Calu3 (cell line): ENCODE measurements at places on chromosomes 5 and 9. TPM values are rescaled to one million over a fixed set of nuclear protein-coding genes. Genes with fewer than 3 reads are reported as not detected.
A peak's percentile ranks its signal among the peaks of the same experiment; 100 is the strongest.

DNA sequence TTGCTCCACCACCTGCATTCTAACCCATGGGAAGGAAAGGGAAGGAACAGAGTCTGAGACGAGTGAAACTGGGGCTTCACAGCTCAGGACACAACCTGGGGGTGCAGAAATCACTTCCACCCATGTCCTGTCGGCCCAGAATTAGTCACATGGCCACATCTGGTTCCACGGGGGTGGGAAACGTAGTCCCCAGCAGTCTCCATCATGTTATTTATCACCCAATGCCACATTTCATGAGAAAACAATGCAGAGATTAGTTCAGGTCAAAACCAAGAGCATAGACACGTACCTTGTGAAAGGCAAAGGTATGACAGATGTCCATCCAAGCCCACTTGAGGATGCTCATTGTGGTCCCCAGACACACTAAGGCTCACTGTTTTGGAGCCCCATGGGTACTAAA, 125.1 kb downstream of the MED10 start:
- H3K36me3 ChIP-seq, result no peaks in the 10 kb centered on the region
- no peak overlapping the region for H3K4me3 ChIP-seq
- H3K27me3 ChIP-seq, result peaks cover 9% of the 10 kb centered on the region
- H3K4me1 ChIP-seq, result no peaks in the 10 kb centered on the region
- DNase-seq, result no peak

GRCh38 chr5:124806373-124807077, 60.1 kb upstream of the ZNF608 start:
- H3K4me1 ChIP-seq, result no peaks in the 10 kb centered on the region
- no peak overlapping the region for H3K27ac ChIP-seq
- H3K36me3 ChIP-seq, result no peaks in the 10 kb centered on the region
- DNase-seq, result peak; percentile 84

- H3K27ac ChIP-seq, result no peak overlapping the region
- DNase-seq, result peak; percentile 4
- H3K36me3 ChIP-seq, result no peaks in the 10 kb centered on the region
- H3K4me1 ChIP-seq, result peaks cover 8% of the 10 kb centered on the region
- peaks cover 10% of the 10 kb centered on the region for H3K27me3 ChIP-seq
Measured at GRCh38 chr9:125889476-125890419, 142.6 kb downstream of the PBX3 start.

- peaks cover 2% of the 10 kb centered on the region for H3K36me3 ChIP-seq
- no peak for DNase-seq
- H3K4me1 ChIP-seq, result peaks cover 28% of the 10 kb centered on the region
Measured at GRCh38 chr9:76399856-76400255, 5.6 kb upstream of the RFK start.

DNA sequence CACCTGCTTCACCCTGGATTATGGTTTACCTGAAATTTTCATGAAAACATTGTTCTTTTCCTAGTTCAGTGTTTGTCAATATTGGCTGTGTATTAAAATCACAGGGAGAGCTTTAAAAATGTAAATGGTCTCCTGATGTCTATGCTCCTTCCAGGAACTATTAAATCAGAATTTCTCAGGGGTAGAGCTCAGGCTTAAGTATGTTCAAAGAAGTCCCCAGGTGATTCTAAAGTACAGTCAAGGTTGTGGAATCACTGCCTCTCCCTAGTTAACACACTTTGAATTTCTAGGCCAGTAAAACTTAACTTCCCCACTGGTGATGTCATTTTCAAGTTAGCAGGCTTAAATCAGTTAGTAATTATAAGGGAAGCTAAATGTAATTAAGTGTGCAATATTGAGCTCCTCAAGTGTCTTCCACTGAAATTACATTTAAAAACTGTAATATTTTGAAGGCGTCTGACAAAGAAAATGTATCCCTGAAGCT, 150.3 kb upstream of the SLC28A3 start:
- no peaks in the 10 kb centered on the region for H3K36me3 ChIP-seq
- no peak overlapping the region for H3K4me3 ChIP-seq
- peaks cover 15% of the 10 kb centered on the region for H3K27me3 ChIP-seq
- H3K27ac ChIP-seq, result no peak overlapping the region
- DNase-seq, result no peak
- H3K4me1 ChIP-seq, result no peaks in the 10 kb centered on the region

- DNase-seq, result no peak
- no peaks in the 10 kb centered on the region for H3K4me1 ChIP-seq
- peaks cover 8% of the 10 kb centered on the region for H3K36me3 ChIP-seq
- H3K27ac ChIP-seq, result peak overlapping the region; percentile 43
Measured at GRCh38 chr5:127228540-127229184, 61.9 kb upstream of the MEGF10 start.

DNA sequence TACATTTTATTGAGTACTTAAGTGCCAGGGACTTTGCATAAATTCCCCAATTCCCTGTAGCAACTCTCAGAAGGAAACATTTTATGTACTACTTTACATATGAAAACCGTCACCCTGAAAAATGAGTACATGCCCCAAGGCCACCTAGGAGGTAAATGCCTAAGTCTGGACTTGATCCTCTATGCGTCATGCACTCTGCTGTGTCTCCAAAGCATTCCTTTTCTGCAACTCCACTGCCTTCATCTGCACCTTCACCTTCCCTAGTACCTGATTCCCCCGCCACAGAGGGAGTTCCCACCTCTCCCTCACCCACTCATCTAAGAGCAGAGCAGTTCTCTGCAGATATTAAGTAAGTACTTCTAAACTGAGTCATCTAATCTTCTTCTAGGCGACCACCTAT, 75.2 kb upstream of the HRH2 start:
- DNase-seq, result no peak
- H3K27me3 ChIP-seq, result peaks cover 36% of the 10 kb centered on the region
- no peak overlapping the region for H3K4me3 ChIP-seq
- H3K36me3 ChIP-seq, result no peaks in the 10 kb centered on the region
- no peak overlapping the region for H3K27ac ChIP-seq

- no peaks in the 10 kb centered on the region for H3K36me3 ChIP-seq
- H3K27ac ChIP-seq, result no peak overlapping the region
- H3K27me3 ChIP-seq, result peaks cover 70% of the 10 kb centered on the region
- DNase-seq, result no peak
Measured at GRCh38 chr9:98342820-98343210, 87.4 kb upstream of the TBC1D2 start.

DNA sequence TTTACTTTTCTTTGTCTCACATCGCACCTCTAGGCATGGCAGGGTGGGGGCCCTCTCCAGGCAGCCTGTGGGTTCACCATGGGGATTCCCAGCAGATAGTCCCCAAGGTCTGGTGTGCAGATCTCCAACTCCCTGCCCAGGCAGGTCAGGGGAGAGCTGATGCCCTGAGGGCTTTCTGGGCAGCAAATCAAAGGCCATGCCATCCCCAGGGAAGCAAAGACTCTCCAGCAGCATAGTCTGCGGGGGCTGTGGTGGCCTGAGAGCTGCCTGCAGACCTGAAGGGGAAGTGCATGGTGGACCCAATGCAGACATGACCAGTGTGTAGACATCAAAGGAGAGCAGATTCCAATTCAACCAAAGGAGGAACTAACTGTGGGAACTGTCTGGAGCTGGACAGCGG, 7.7 kb downstream of the NEURL1B start:
- H3K4me1 ChIP-seq, result no peaks in the 10 kb centered on the region
- no peak overlapping the region for H3K27ac ChIP-seq
- peaks cover 78% of the 10 kb centered on the region for H3K27me3 ChIP-seq
- H3K36me3 ChIP-seq, result no peaks in the 10 kb centered on the region
- DNase-seq, result no peak
- no peak overlapping the region for H3K4me3 ChIP-seq

Gene RFESD
- total RNA-seq, result 1.8 and 2.9 TPM in 2 replicates

DNA sequence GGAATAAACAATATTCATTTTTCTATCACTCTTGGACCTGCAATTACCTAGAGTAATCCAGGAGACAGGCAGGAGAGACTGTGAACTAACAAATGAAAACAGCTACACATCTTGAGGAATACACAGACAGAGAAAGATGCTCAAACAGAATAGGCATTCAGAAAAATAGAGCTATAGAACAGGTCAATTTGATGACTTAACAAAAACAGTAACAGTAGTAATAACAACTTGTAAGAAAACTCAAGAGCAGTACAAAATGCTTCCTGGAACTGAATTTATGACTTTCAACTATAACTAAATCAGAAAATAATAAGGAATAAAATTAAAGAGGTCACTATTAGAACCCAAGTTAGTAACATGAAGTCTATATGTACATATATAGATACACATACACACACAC, 579.3 kb downstream of the TLR4 start:
- no peaks in the 10 kb centered on the region for H3K27me3 ChIP-seq
- no peak overlapping the region for H3K4me3 ChIP-seq
- DNase-seq, result no peak
- H3K27ac ChIP-seq, result no peak overlapping the region

GRCh38 chr9:84642553-84643141, 26.9 kb upstream of the NTRK2 start:
- H3K4me3 ChIP-seq, result no peak overlapping the region
- no peaks in the 10 kb centered on the region for H3K27me3 ChIP-seq
- peak overlapping the region; percentile 93 for H3K27ac ChIP-seq
- DNase-seq, result peak; percentile 39

DNA sequence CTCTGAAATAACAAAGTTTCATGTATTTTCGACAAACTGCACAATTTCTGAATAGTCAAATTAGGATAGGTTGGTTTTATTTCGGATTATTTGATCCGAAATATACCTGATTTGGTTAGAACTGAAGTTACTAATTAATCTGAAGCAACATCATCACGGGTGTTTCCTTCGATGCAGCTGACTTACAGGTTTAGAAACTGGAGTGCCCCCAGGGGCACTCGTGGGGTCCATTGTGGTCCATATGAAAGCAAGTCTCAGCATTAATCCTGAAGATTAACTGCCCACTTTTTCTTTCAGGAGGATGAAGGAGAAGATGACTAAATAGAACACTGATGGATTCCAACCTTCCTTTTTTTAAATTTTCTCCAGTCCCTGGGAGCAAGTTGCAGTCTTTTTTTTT, 5.3 kb downstream of the SET start:
- no peak overlapping the region for H3K27ac ChIP-seq
- peaks cover 6% of the 10 kb centered on the region for H3K4me1 ChIP-seq
- no peak overlapping the region for H3K4me3 ChIP-seq
- DNase-seq, result no peak

GRCh38 chr9:89518466-89519365, 20.8 kb upstream of the SEMA4D start:
- H3K36me3 ChIP-seq, result no peaks in the 10 kb centered on the region
- H3K27ac ChIP-seq, result no peak overlapping the region
- no peaks in the 10 kb centered on the region for H3K27me3 ChIP-seq

GRCh38 chr5:68237715-68238114, 22.2 kb downstream of the PIK3R1 start:
- H3K36me3 ChIP-seq, result peaks cover 6% of the 10 kb centered on the region
- no peak overlapping the region for H3K27ac ChIP-seq
- peaks cover 25% of the 10 kb centered on the region for H3K4me1 ChIP-seq
- no peak for DNase-seq

DNA sequence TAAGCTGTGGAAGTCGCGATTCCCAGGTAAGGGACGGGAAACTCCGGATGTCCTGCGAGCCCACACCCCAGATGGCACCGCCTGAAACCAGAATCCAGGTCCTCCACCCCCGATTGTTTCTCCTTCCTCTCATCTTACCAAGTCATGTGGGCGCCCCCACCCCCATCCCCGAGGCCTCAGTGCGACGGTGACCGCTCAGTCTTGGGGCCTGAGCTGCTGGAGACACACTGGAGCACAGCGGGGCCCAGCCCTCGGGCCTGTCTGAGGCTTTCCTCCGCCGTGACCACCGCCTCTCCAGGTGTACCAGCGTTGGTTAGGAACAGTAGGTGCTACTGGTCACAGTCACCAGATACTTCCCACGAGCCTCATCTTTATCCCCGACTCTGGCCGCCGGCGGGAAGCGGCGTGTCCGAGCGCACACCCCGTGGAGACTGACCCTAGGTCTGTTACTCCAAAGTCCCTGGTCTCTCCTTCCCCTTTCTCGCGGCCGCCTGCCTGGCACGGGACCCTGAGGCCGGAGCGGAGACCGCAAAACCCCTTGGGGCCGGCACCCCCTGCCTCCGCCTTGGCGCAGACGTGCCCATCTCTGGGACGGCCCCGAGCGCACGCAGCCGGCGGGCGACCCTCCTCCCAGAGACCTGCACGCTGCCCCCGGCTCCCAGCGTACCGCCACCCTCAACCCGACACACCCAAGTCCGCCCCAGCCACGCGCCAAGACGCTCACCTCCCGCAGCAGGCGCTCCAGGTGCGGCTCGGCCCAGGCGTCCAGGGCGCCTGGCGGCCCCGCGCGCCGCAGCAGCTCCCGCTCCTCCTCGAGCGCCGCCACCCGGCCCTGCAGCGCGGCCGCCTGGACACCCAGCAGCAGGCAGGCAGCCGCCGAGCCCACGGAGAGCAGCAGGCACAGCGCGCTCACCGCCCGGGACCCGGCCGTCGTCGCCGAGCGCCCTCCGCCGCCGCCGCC, 733 bp downstream of the COL23A1 start:
- H3K4me1 ChIP-seq, result no peaks in the 10 kb centered on the region
- no peak for DNase-seq
- H3K27me3 ChIP-seq, result peaks cover 8% of the 10 kb centered on the region
- no peak overlapping the region for H3K4me3 ChIP-seq

GRCh38 chr5:78341440-78341839, 19.0 kb upstream of the SCAMP1 start:
- no peaks in the 10 kb centered on the region for H3K4me1 ChIP-seq
- no peak overlapping the region for H3K4me3 ChIP-seq
- no peaks in the 10 kb centered on the region for H3K36me3 ChIP-seq
- no peak for DNase-seq
- no peak overlapping the region for H3K27ac ChIP-seq

GRCh38 chr5:10585518-10585915, 21.6 kb downstream of the ANKRD33B start:
- no peak overlapping the region for H3K4me3 ChIP-seq
- H3K27ac ChIP-seq, result no peak overlapping the region
- H3K4me1 ChIP-seq, result peaks cover 15% of the 10 kb centered on the region
- H3K27me3 ChIP-seq, result no peaks in the 10 kb centered on the region
- no peaks in the 10 kb centered on the region for H3K36me3 ChIP-seq

GRCh38 chr5:179406031-179406961, 61.0 kb upstream of the ADAMTS2 start:
- H3K4me1 ChIP-seq, result no peaks in the 10 kb centered on the region
- no peak overlapping the region for H3K27ac ChIP-seq
- DNase-seq, result no peak
- H3K4me3 ChIP-seq, result no peak overlapping the region

DNA sequence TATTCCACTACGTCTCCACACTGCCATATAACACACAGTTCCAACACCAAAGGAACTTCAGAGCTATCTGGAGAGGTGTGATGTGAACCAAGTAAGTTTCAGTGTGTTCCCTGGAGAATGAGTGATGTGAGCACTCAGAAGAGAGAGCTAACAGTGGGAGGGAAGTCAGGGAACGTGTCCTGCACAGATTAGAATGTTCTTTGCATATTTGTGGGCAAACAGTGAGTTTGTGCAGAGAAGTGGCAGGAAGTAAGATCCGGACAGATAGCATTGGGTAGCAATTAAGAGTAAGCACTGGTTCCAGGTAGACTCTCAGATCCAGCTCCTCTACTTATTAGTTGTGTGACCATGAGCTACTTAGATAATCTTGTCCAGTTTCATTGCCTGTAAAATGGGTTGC, 206.4 kb downstream of the PDZD2 start:
- peaks cover 29% of the 10 kb centered on the region for H3K27me3 ChIP-seq
- no peak for DNase-seq
- no peak overlapping the region for H3K27ac ChIP-seq
- no peaks in the 10 kb centered on the region for H3K36me3 ChIP-seq
- H3K4me1 ChIP-seq, result peaks cover 15% of the 10 kb centered on the region
